Activated gamma-delta T cell (primary cell): ENCODE measurements at places on chromosomes 2 and 18.

DNA sequence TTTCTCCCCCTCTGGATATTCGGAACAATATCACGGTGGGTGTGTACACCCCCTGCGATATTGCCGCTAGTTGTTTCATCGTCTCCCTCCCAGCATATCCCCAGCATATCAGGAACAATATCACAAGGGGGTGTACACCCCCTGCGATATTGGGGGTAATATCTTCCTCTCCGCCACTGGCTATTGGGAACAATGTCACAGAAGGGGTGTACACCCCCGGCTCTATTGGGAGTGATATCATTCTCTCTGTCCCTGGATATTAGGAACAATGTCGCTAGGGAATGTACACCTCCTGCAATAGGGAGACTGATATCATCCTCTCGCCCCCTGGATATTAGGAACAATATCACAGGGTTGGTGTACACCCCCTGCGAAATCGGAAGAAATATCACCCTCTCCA lies 1932.0 kb downstream of the SUCLG1 start:
- DNase-seq, result no peak

- no peak for DNase-seq
Observed at GRCh38 chr2:225276207-225276606, 123.3 kb upstream of the NYAP2 start.

DNA sequence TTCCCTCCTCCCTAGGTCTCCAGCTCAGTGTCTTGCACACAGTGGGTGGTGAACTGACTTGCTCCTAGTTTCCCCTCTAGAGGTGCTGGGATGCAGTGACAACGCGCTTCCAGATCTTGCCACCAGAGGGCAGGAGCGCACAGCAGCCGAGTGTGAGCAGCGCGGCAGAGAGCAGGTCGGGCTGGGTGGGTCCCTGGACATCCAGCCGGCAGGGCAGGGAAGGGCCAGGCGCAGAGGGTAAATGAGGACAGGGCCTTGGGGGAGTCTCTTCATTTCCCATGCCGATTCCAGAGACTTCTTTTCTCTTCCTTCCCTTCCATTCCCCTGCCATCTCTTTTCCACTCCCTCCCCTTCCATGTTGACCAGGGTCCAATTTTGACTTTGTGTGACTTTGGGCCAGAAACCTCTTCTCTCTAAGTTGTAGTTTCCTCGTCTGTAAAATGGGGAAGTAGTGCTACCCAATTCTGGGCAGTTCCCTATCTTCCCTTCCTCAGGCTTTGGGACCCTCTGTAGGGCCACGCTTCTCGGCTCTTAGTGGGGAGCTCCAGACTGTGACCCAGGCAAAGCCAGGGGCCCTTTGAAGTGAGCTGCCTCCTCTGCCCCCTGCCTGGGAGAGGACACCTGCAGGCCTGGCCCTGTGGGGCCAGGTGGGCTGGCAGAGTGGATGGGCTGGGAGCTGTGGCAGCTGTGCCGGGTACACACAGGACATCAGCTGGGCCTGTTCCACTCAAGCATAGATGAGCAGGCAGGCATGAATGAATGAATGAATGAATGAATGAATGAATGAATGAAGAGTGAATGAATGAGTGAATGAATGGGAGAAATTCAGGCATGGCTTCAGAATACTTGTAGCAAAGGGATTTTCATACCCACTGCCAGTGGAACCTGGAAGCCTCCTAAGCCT lies 43.3 kb upstream of the TAF1B start:
- peak; percentile 29 for DNase-seq

DNA sequence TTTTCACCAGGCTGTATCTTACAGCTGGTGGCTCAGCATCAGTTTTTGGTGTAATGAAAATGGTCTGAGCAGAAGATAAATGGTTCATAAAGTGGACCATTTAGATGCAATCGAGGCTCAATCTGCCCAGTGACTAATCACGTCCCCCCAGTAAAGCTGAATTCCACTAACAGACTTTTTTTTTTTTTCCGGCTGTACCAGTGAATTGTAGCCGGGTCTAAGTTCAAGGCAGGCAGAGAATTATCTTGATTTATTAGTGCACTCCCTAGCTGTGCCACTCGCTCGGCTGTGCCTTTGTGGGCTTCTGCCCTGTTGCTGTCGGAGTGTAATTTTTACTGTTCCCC lies 215.1 kb upstream of the POU3F3 start:
- no peak for DNase-seq

- DNase-seq, result no peak
Observed at GRCh38 chr2:168254158-168254935, 7.0 kb upstream of the STK39 start.

GRCh38 chr2:12737297-12737696 lies 20.6 kb downstream of the TRIB2 start:
- no peak for DNase-seq

- DNase-seq, result no peak
Observed at GRCh38 chr2:202486351-202486750, 110.2 kb downstream of the BMPR2 start.

GRCh38 chr18:22411446-22411845 lies 6.3 kb downstream of the CTAGE1 start:
- DNase-seq, result no peak

- no peak for DNase-seq
Observed at GRCh38 chr2:129821445-129821844, 158.0 kb upstream of the RAB6C start.

GRCh38 chr2:208648368-208648767 lies 241.8 kb downstream of the PTH2R start:
- DNase-seq, result no peak

GRCh38 chr2:240662681-240663080 lies 20.0 kb downstream of the AQP12B start:
- DNase-seq, result no peak

GRCh38 chr2:137220438-137220993 lies 455.2 kb downstream of the THSD7B start:
- DNase-seq, result no peak

- DNase-seq, result no peak
Observed at GRCh38 chr18:37361335-37362157, 204.1 kb downstream of the CELF4 start.

DNA sequence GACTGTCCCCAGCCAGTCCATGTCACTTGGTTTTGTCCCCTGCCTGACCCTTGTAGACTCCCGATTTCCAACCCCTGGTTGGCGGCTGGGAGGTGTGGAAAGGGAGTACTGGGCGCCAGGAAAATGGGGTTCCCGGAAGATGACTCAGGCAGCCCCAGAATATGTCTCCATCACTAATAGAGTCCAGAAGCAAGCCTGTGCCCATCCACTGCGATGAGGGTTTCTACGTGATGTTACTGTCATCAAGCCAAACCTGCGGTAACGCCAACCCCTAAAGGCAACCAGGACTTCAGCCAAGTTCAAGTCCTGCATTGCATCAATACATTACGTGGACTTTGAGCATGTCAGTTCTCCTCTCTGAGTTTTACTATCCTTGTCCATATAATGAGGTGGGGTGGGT lies 62.0 kb upstream of the TAF1B start:
- DNase-seq, result no peak

DNA sequence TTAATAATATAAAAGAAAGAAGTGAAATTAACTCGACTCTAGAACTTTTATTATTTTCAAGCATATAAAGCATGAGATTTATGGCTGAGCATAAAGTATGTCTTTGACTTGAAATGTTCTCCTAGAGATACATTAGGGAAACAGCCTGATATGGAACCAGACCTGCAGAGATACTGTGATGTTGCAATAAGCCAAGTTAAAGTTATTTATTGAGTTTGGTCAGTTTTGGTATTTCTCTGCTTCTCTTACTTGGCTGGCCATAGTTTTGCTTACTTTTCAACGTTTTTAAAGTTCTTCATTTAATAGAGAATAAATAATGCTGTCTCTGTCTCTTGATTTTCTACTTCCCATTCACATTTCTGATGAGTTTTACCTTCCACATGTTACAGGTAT lies 76.0 kb downstream of the GFPT1 start:
- DNase-seq, result no peak

GRCh38 chr18:44704135-44704789 lies 23.6 kb downstream of the SETBP1 start:
- no peak for DNase-seq

- DNase-seq, result no peak
Observed at GRCh38 chr18:67144329-67144728, 372.2 kb downstream of the DSEL start.

GRCh38 chr2:106547164-106547903 lies 60.2 kb downstream of the CD8B2 start:
- no peak for DNase-seq

DNA sequence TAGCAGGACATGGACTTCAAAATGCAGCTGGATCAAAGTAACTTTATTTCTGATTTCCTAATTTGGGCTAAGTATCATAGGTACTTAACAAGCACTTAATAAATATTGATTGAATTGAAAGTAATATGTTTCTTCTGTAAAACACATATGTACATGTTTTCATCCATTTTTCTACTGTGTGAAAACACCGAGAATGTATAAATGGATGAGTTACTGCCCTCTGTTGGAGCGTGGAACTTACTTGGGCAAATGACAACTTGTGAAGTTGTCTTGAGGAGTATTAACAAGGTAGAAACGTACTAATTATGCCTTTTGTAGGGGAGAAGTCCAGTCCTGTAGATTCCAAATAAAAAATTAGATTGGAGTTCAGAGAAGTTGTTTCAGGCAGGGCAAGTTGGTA lies 87.2 kb downstream of the PHLPP1 start:
- no peak for DNase-seq

DNA sequence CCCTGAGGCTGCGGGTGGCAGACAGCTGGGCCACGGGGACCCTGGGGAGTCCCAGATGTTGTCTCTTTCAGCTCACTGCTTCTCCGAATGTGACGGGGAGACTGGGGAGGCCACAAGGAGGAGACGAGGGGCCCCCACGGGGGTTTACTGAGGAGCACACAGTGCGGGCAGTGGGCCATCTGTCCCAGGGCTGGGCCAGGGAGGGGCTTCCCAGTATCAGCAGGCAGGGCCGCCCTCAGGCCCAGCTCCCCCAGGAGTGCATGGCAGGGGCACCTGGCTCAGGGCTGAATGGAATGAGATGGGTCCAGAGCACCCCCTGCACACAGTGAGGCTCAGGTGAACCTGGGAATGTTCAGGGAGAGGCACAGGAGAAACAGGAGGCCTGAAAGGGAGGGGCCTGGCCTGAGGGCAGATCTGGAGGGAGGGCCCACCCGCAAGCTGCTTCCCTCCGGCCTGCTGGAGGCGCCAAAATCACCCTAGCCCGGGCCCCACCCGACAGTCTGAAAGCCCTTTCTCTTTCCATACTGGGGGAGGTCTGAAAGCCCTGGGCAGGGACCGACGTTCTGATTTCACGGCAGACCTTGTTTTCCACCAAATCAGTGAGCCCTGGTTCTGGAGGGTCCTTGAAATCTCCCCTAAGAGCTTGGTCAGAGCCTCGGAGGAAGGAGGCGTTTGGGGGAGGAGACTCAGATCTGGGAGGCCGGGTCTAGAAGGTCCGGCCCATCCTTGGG lies 35.5 kb upstream of the PTMA start:
- DNase-seq, result no peak

GRCh38 chr2:188628989-188629752 lies 337.5 kb downstream of the GULP1 start:
- DNase-seq, result no peak

- no peak for DNase-seq
Observed at GRCh38 chr2:222943820-222944219, 83.0 kb downstream of the ACSL3 start.

DNA sequence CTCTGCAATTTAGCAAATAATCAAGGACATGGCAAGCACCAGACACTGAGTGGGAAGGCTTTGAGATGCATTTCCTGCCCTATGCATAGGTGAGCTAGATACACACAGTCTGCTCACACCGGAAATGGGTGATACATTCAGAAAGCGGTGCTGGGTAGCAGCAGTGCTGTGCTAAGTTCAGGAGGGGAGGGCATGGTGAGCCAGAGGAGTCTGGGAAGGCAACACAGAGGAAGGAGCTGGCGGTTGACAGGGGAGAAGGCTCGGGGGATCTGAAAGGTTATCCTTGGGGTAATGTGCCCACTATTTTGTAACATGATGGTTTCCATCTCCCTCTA lies 57.4 kb upstream of the EPAS1 start:
- no peak for DNase-seq

- DNase-seq, result no peak
Observed at GRCh38 chr2:200615247-200615646, 29.4 kb downstream of the AOX1 start.

DNA sequence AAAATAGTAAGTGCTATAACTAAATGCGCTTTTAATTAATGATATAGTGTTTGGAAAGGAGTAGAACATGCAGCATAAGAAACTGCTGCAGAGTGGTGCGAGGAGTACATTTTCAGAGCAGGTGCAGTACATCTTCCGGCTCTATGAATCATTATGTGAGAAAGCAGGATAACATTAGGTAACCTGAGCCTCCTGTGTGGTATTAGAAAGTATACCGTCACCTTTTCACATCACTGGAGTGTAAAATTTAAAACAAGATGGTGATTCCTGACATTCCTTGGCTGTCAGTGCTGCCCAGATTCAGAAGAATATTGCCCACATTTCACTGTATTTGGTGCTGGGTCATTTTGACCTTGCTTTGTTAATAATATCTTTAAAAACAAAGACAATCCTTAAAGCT lies 7.8 kb upstream of the DYNC2LI1 start:
- DNase-seq, result no peak
